ENCODE measurements at places on chromosomes 16 and 17. TPM values are rescaled to one million over a fixed set of nuclear protein-coding genes. Genes with fewer than 3 reads are reported as not detected.

- no peak for DNase-seq
These were observed 55.5 kb downstream of the HS3ST4 start for GRCh38 chr16:25747160-25747758.

DNA sequence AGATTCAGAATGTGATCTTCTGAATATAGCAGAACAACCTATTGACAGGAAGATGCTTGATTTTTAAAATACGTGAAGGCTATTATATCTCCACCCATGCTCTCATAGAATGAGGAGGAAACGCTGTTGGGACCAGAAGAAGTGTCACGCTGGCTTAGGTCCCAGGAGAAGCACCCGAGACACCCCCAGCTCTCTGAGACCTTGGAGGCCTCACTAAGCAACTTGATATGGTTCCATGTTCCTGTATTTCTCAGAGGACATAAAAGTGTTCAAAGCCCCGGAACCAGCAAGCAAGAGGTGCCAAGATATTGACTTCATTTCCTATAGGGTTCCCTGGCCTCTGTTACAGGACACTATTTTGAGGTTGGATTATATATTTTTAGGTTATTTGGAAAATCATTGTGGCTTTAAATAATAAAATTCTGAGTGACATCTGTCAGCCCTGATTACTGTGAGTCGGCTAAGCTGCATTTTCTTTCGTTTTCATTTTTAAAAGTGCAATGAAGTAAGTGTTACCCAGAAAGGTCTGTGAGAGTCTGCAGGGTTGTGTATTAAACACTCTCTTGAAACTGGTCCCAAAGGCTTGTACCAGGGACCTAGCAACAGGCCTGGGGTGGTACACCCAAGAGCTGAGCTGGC, 400.0 kb downstream of the SOX9 start:
- no peak for DNase-seq

- DNase-seq = no peak
These were observed 34.5 kb downstream of the LITAFD start for GRCh38 chr16:8916541-8917225.

Gene C16orf86
- 2.1 TPM for total RNA-seq

All from activated naive CD4-positive, alpha-beta T cell treated with anti-CD3 and anti-CD28 coated beads, Interleukin-2, amount 50 U/mL, for 72 hours (primary cell).